ENCODE measurements at places on chromosomes 1 and 21.

GRCh38 chr1:29227511-29227910 is 3.2 kb downstream of the MECR start:
- DNase-seq = no peak
- no peaks in the 10 kb centered on the region for H3K27me3 ChIP-seq
- no peak overlapping the region for H3K27ac ChIP-seq
- no peaks in the 10 kb centered on the region for H3K36me3 ChIP-seq
- H3K4me3 ChIP-seq = no peak overlapping the region

DNA sequence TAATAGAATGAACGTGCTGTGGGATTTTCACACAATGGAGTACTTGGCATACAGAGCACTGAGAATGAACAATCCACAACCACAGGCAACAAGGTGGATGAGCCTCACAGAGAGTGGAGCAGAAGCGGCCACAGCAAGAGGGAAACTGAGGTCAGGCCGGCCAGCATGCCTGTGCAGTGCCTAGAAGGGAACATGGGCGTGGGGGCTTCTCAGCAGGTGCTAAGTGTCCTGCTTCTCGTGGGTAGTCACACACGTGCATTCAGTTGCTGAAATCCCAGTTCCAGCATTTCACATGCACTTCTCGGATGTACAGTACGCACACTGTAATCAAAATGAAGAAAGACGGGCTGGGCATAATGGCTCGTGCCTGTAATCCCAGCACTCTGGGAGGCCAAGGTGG is 33.1 kb downstream of the WDR4 start:
- H3K4me1 ChIP-seq = peaks cover 19% of the 10 kb centered on the region
- DNase-seq = no peak
- H3K36me3 ChIP-seq = peaks cover 35% of the 10 kb centered on the region
- no peaks in the 10 kb centered on the region for H3K27me3 ChIP-seq

- DNase-seq = peak; percentile 51
- H3K36me3 ChIP-seq = no peaks in the 10 kb centered on the region
- H3K4me1 ChIP-seq = peaks cover 6% of the 10 kb centered on the region
- no peak within 1 kb of the TSS for H3K4me3 ChIP-seq
Measured at GRCh38 chr1:236685917-236686814, at the start of gene ACTN2. Gene ACTN2 (plus strand): TSS chr1:236686499. CDS start chr1:236686674, 175 bp downstream.

GRCh38 chr1:90144820-90145219 is 149.9 kb downstream of the ZNF326 start:
- no peaks in the 10 kb centered on the region for H3K36me3 ChIP-seq
- no peaks in the 10 kb centered on the region for H3K27me3 ChIP-seq
- H3K4me3 ChIP-seq = no peak overlapping the region
- no peaks in the 10 kb centered on the region for H3K4me1 ChIP-seq

GRCh38 chr1:64398936-64399335 is 71.0 kb upstream of the CACHD1 start:
- no peak overlapping the region for H3K27ac ChIP-seq
- no peaks in the 10 kb centered on the region for H3K36me3 ChIP-seq
- no peak overlapping the region for H3K4me3 ChIP-seq
- DNase-seq = no peak
- no peaks in the 10 kb centered on the region for H3K4me1 ChIP-seq

- peaks cover 6% of the 10 kb centered on the region for H3K4me1 ChIP-seq
- no peaks in the 10 kb centered on the region for H3K27me3 ChIP-seq
- peaks cover 24% of the 10 kb centered on the region for H3K36me3 ChIP-seq
- peak overlapping the region; percentile 100 for H3K4me3 ChIP-seq
- no peak for DNase-seq
Measured at GRCh38 chr21:36059823-36060158, 535 bp downstream of the SETD4 start.

DNA sequence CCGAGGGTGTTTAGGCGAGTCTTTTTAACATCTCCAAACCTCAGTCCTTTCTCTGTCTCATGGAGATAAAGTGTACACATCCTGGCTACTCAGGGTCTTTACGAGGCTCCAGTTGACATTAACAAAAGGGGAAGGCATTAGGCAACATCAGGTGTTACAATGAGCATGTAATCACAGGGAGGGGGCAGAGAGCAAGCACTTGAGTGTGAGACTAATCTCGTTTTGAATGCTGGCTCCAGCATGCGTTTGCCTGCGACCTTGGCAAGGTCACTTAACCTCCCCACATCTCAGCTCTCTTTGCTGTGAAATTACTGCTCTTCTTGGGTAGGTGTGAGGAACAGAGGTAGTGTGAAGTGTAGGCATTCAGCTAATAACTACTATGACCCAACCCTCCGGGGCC is 3.1 kb downstream of the TNNT2 start:
- H3K4me1 ChIP-seq = no peaks in the 10 kb centered on the region
- H3K27ac ChIP-seq = no peak overlapping the region
- H3K27me3 ChIP-seq = peaks cover 5% of the 10 kb centered on the region
- no peak for DNase-seq
- H3K4me3 ChIP-seq = no peak overlapping the region
- no peaks in the 10 kb centered on the region for H3K36me3 ChIP-seq

- no peaks in the 10 kb centered on the region for H3K36me3 ChIP-seq
- no peak overlapping the region for H3K27ac ChIP-seq
- H3K4me1 ChIP-seq = no peaks in the 10 kb centered on the region
- H3K27me3 ChIP-seq = no peaks in the 10 kb centered on the region
Measured at GRCh38 chr1:96365596-96366390, 355.8 kb upstream of the PTBP2 start.

DNA sequence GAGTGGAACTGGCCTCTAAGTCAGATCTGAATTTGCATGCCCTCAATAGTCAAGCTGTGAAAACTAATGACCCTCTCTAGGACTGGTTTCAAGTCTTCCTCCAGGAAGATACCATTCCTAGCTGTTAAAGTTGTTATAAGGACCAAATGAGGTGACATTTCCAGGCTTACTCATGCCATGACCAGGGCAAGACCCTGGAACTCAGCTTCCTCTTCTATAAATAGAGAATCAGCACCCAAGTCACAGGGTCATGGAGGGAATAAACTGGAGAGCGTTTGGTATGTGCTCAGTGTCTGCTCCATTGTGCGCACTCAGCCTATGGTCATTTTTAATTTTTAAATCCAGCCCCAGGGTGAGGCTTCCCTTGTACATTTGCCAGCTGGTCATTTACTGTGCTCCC is 2.5 kb downstream of the S100A9 start:
- no peaks in the 10 kb centered on the region for H3K4me1 ChIP-seq
- H3K27me3 ChIP-seq = no peaks in the 10 kb centered on the region
- no peak overlapping the region for H3K4me3 ChIP-seq
- no peak for DNase-seq
- H3K27ac ChIP-seq = no peak overlapping the region

GRCh38 chr1:4396551-4396950 is 257.9 kb upstream of the AJAP1 start:
- no peak for DNase-seq
- no peak overlapping the region for H3K27ac ChIP-seq

GRCh38 chr1:65149351-65150107 is 1.5 kb downstream of the AK4 start:
- no peaks in the 10 kb centered on the region for H3K36me3 ChIP-seq
- peaks cover 46% of the 10 kb centered on the region for H3K4me1 ChIP-seq
- peak overlapping the region; percentile 52 for H3K4me3 ChIP-seq
- no peak for DNase-seq
- H3K27me3 ChIP-seq = no peaks in the 10 kb centered on the region
- H3K27ac ChIP-seq = peak overlapping the region; percentile 75

- no peak overlapping the region for H3K27ac ChIP-seq
- H3K4me1 ChIP-seq = no peaks in the 10 kb centered on the region
- DNase-seq = no peak
- no peaks in the 10 kb centered on the region for H3K36me3 ChIP-seq
Measured at GRCh38 chr1:246187834-246188372, 319.2 kb downstream of the SMYD3 start.

GRCh38 chr1:3679098-3679555 is 26.8 kb downstream of the TP73 start:
- H3K36me3 ChIP-seq = no peaks in the 10 kb centered on the region
- DNase-seq = no peak
- no peak overlapping the region for H3K27ac ChIP-seq
- no peaks in the 10 kb centered on the region for H3K4me1 ChIP-seq
- H3K4me3 ChIP-seq = no peak overlapping the region

DNA sequence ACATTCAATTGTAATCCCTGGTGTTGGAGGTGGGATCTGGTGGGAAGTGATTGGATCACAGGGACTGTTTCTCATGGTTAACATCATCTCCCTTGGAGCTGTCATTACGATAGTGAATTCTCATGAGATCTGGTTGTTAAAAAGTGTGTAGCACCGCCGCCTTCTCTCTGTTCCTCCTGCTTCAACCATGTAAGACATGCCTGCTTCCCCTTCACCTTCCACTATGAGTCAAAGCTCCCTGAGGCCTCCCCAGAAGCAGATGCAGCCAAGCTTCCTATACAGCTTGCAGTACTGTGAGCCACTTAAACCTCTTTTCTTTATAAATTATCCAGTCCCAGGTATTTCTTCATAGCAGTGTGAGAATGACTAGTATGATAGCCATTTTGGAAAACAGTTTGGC is 30.1 kb upstream of the TRIM62 start:
- DNase-seq = no peak
- no peaks in the 10 kb centered on the region for H3K4me1 ChIP-seq
- H3K27ac ChIP-seq = no peak overlapping the region
- H3K4me3 ChIP-seq = no peak overlapping the region
- H3K36me3 ChIP-seq = no peaks in the 10 kb centered on the region

GRCh38 chr1:113276507-113276906 is 113.8 kb upstream of the MAGI3 start:
- no peaks in the 10 kb centered on the region for H3K27me3 ChIP-seq
- DNase-seq = no peak
- no peaks in the 10 kb centered on the region for H3K36me3 ChIP-seq
- no peak overlapping the region for H3K4me3 ChIP-seq
- H3K27ac ChIP-seq = no peak overlapping the region

DNA sequence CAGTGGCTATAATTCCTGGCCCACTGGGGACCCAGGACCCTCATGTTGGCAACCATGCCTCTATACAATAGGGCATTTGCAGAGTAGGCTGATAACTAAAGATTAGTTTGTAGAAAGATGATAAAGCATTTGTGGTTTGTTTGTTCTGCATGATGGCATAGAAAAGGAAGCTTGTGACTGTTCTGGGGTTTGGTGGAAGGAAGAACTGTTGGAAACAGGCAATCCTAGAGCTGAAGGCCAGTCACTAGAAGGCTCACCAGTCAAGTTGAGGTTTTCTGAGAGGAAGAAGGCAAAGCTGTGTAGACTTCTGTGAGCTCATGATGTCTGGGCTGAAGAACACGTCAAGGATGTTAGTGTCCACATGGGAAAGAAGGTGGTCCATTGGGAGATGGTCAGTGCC is 140.3 kb upstream of the VANGL1 start:
- H3K36me3 ChIP-seq = no peaks in the 10 kb centered on the region
- no peak overlapping the region for H3K27ac ChIP-seq
- no peaks in the 10 kb centered on the region for H3K27me3 ChIP-seq
- DNase-seq = no peak
- no peaks in the 10 kb centered on the region for H3K4me1 ChIP-seq

- no peak overlapping the region for H3K4me3 ChIP-seq
- no peak for DNase-seq
- no peaks in the 10 kb centered on the region for H3K4me1 ChIP-seq
Measured at GRCh38 chr1:22838965-22839364, 128.3 kb downstream of the EPHB2 start.

GRCh38 chr1:21258331-21259134 is 31.7 kb downstream of the ECE1 start:
- H3K27me3 ChIP-seq = no peaks in the 10 kb centered on the region
- H3K27ac ChIP-seq = peak overlapping the region; percentile 77
- peaks cover 13% of the 10 kb centered on the region for H3K4me1 ChIP-seq
- peaks cover 13% of the 10 kb centered on the region for H3K36me3 ChIP-seq
- no peak overlapping the region for H3K4me3 ChIP-seq

GRCh38 chr1:193677874-193678273 is 491.5 kb upstream of the B3GALT2 start:
- no peak for DNase-seq
- no peak overlapping the region for H3K27ac ChIP-seq
- no peaks in the 10 kb centered on the region for H3K36me3 ChIP-seq
- H3K4me3 ChIP-seq = no peak overlapping the region
- no peaks in the 10 kb centered on the region for H3K27me3 ChIP-seq

- no peak for DNase-seq
- peaks cover 4% of the 10 kb centered on the region for H3K4me1 ChIP-seq
- no peak overlapping the region for H3K4me3 ChIP-seq
Measured at GRCh38 chr1:116127848-116128540, 16.8 kb downstream of the MAB21L3 start.

DNA sequence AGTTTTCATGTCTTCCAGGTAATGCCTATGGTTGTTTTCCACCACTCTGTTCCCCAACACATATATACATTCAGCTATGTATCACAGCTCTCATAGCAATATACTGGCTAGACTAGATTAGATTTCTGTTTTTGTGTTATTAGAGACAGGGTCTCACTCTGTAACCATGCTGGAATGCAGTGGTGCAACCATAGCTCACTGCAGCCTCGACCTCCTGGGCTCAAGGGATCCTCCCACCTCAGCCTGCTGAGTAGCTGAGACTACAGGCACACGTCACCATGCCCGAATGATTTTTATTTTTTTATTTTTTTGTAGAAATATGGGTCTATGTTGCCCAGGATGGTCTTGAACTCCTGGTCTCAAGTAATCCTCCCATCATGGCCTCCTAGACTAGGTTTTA is 37.7 kb downstream of the SYNJ1 start:
- H3K4me1 ChIP-seq = no peaks in the 10 kb centered on the region
- no peak overlapping the region for H3K4me3 ChIP-seq
- no peak overlapping the region for H3K27ac ChIP-seq
- peaks cover 7% of the 10 kb centered on the region for H3K36me3 ChIP-seq
- no peak for DNase-seq

- H3K4me1 ChIP-seq = no peaks in the 10 kb centered on the region
- H3K36me3 ChIP-seq = no peaks in the 10 kb centered on the region
- no peak overlapping the region for H3K4me3 ChIP-seq
Measured at GRCh38 chr1:207306023-207306422, 15.5 kb upstream of the CD55 start.

- DNase-seq = no peak
- peaks cover 4% of the 10 kb centered on the region for H3K36me3 ChIP-seq
- no peak overlapping the region for H3K4me3 ChIP-seq
- H3K4me1 ChIP-seq = peaks cover 23% of the 10 kb centered on the region
- H3K27me3 ChIP-seq = no peaks in the 10 kb centered on the region
Measured at GRCh38 chr21:43721206-43721605, 2.3 kb downstream of the PDXK start.

GRCh38 chr1:64337926-64338325 is 132.0 kb upstream of the CACHD1 start:
- no peaks in the 10 kb centered on the region for H3K36me3 ChIP-seq
- H3K27me3 ChIP-seq = no peaks in the 10 kb centered on the region
- H3K4me3 ChIP-seq = no peak overlapping the region
- DNase-seq = no peak
- H3K4me1 ChIP-seq = no peaks in the 10 kb centered on the region
- H3K27ac ChIP-seq = no peak overlapping the region
